Brain pericyte (primary cell): ENCODE measurements at places on chromosomes 5 and 9.
A peak's percentile ranks its signal among the peaks of the same experiment; 100 is the strongest.

- peak; percentile 40 for DNase-seq
Measured at GRCh38 chr9:121447321-121447834, 52.3 kb downstream of the GGTA1 start.

DNA sequence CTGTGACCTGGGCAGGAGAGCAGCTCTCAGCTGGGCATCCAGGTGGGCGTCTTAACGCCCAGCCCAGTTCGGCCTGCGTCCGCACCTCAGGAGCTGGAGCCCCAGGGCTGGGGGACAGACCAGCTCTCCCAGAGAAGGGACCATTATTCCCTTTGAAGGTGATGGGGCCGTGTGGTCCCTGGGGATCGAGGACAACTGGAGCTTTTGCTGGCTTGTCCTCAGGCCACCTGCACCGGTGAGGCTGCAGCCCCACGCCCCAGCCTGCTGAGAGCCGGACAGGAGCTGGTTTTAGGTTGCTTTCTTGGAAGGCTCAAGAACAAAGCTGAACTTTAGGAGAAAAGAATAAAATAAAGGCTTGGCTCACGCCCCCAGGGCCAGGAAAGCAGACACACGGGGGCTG, 40.9 kb downstream of the NACC2 start:
- DNase-seq, result no peak

GRCh38 chr5:83440826-83441225, 30.7 kb upstream of the VCAN start:
- no peak for DNase-seq

- no peak for DNase-seq
Measured at GRCh38 chr9:71118324-71118723, 3.1 kb downstream of the TRPM3 start.

GRCh38 chr9:18756712-18757125, 276.3 kb downstream of the SAXO1 start:
- no peak for DNase-seq

DNA sequence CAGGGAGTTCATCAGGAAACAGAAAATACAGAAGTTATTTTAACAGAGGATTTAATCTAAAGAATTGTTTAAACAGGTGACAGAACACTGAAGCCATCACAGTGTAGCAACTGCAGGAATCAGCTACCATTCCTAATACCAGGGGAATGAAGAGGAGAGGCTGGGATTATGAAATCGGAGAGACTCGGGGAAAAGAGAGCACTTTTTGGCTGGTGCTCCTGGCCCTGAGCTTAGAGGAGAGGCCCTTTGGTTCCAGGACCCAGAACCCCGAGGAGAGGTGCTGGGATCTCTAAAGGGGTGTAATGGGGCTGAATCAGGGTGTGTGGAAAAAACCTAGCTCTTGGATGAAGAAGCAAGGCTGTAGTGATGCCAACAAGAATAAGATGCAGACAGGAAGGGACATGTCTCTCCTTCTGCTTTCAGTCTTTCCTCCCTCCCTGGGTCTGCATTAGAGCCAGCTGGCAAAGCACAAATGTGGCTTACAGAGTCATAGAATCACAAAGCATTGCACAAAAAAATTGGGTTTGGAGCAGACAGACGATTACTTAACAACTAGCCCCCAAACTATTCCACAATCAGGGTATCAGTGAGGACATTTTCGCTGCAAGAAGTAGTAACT, 11.6 kb upstream of the SFXN1 start:
- DNase-seq, result no peak

- no peak for DNase-seq
Measured at GRCh38 chr9:17928768-17929167, 349.9 kb downstream of the SH3GL2 start.

DNA sequence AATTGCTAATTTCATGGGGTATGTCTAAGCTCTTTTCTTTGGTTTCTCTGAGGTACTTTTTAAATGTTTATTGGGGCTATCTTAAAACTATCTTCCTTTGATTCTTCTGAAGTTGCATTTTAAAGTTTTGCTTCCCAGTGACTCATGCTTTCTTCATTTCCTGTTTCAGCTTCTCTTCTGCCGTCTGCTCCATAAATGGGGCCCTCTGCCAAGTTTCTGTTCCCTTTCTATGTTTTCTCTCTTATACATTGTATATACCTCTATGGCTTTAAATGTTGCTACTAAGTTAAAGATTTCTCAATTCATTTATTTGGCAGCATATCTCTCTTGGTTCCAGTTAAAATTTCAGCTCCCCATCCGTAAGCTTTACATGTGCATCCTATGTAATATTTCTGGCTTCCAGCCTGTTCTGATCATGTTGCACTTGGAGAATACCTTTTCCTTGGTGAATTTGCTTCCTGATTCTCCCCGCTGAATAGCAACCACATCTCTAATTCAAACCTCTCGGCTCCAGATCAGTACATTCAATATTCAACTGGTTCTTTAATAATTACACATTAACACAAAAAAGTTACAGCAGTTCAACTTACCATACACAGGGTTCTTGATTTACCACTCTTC, 125.3 kb downstream of the ST8SIA4 start:
- DNase-seq, result peak; percentile 22

DNA sequence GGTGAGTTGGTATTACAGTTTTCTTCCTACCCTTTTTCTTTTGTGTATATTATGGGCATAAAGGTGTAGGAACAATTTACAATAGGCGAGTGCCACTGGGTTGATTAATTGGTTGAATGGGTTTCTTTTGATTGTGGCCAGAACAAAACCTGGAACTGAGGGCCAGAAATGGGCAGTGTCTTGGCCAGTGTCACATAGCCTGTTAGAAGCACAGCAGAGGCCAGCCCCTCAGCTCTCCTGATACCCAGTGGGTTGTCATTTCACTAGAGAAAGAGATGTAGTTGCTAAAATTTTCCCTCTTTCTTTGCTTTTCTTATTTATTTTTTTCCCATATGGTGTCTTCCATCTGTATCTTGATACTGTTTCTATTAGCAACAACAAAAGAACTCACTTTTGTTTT, 38.8 kb upstream of the SEMA6A start:
- DNase-seq, result no peak

DNA sequence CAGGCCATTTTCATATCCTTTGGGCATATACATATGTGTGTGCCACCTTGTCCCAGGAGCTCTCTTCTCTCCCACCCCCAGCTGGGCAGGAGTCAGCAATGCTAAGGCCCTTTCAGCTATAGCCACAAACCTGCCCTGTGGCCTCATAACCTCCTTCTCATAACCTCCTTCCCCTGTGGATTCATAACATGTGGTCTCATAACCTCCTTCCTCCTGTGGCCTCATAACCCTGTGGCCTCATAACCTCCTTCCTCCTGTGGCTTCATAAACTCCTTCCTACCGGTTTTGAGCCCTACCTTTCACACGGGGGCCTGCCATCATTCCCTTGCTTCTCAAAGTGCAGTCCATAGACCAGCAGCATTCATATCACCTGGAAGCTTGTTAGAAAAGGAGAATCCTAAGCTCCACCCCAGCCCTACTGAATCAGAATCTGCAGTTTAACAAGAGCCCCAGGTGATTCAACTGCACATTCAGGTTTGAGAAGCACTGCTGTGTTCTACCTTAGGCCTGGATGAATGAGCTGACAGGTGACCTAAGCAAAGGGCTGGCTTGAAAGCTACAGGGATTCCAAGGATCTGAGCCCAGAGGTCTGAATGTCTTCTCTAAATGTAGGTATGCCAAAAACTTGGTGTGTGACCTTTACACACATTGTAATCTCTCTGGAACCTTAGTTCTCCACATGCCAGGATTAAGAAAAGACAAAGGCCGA, 41.9 kb upstream of the PLPP6 start:
- no peak for DNase-seq

GRCh38 chr5:173554989-173555705, 61.3 kb downstream of the BOD1 start:
- DNase-seq, result no peak

DNA sequence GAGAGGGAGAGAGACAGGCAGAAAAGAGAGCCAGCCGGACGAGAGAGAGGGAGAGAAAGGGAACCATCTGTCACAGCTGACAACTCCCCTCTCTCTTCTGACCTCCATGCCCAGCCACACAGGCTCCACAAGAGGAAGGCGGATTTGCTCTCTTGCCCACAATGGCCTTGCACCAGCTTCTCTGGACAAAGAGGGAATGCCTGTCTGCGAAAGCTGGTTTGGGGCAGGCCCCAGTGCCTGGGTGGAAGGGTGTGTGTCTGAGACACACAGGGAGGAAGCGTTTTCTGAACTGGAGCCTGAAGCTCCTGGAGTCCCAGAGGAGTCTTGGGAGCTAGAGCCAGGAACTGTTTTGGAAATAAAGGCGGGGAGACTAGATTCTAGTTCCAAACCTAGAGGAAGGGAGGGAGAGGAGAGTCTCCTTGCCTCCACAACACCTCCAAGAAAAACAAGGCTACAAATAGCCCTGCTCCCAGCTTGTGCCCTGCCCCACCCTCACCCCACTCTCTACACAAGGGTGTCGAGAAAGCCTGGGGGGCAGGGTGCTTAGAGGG, 12.5 kb downstream of the C1QTNF2 start:
- DNase-seq, result no peak

GRCh38 chr5:30839956-30840355, 353.5 kb upstream of the CDH6 start:
- DNase-seq, result no peak

GRCh38 chr5:175554296-175554695, 75.9 kb downstream of the SFXN1 start:
- DNase-seq, result no peak

DNA sequence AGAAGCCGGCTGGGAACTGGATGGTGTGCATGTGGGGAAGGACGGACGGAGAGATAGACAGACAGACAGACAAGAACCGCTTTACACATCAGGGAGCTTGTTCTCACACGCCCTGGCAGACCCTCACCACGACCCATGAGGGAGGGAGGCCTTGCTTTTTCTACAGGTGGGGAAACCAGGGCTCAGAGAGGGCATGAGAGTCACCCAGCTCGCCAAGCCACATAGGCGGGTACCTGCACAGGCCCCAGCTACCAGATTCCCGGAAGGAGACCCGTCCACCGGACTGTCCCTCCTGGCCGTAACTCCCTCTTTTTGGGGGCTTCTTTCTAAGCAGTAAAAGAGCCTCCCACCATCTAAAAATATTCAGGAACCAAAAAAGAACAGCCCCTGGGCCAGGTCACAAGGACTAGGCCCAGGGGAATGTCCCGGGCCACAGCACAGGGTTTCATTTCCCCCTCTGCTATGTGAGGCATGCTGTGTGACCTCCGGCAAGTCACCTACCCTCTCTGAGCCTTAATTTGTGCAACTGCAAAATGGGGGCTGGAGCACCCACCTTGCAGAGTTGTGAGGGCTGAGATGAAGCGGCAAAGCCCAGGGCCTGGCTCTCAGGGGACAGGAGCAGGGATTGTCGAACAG, 84.4 kb upstream of the SARDH start:
- no peak for DNase-seq

DNA sequence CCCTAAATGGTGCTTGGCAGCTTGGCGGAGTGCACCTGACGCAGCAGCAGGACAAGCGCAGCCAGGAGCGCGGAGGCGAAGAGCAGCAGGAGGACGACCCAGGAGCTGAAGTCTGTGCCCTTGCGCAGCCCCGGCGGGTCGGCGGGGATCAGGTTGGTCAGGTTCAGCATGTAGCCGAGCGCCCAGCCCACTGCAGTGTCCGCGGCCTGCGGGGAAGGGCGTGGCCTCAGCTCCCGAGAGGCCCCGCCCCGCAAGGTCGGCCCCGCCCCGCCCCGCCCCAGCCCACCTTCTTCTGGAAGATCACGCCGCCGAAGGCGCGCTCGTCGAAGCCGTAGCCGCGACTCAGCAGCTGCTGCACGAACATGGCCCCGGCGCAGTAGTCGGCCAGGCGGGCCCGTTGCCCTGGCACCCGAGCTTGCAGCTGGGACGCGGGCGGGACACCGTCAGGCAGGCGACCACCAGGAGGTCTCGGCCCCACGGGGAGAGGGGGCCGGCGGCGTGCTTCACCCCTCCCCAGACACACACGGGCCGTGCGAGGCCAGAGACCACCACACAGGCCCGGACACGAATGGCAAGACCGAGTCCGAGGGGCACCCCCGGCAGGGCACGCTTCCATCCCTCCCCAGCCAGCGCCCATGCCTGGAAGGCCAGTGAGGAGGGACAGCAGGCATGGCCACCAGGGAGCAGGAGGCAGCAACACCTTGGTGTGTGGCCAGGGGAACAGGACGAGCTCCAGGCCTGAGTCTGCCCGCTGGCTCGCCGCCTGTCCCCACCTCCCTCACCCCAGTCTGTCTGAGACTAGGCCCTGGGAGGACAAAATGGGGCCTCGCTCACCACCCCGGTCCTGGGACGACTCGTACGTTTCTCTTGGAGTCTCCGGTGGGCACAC, 2.9 kb upstream of the NPDC1 start:
- no peak for DNase-seq

- no peak for DNase-seq
Measured at GRCh38 chr5:10760921-10761184, 181 bp downstream of the DAP start.

- DNase-seq, result no peak
Measured at GRCh38 chr9:93002700-93003099, 55.4 kb downstream of the FGD3 start.

- DNase-seq, result no peak
Measured at GRCh38 chr9:16668734-16669295, 201.7 kb downstream of the BNC2 start.

DNA sequence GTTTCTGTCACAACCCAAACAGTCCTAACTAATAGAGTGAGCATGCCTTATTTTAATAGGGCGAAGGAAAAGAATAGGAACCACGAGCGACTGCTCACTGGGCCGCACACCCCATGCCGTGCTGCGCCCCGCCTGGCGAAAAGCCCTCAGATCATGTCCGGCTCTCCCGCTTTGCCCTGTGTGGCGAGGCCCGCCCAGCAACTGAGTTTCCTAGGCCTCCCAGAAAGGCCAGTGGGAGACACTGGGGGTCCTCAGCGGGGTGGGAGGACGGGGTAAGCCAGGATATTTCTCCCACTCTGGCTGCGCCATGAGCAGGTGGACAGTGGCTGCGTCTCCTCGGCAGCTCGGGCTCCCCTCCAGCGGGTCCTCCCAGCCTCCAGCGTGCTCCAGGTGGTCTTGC, 138.0 kb downstream of the GAPVD1 start:
- DNase-seq, result no peak

- no peak for DNase-seq
Measured at GRCh38 chr5:148751025-148751424, 75.4 kb upstream of the ADRB2 start.

DNA sequence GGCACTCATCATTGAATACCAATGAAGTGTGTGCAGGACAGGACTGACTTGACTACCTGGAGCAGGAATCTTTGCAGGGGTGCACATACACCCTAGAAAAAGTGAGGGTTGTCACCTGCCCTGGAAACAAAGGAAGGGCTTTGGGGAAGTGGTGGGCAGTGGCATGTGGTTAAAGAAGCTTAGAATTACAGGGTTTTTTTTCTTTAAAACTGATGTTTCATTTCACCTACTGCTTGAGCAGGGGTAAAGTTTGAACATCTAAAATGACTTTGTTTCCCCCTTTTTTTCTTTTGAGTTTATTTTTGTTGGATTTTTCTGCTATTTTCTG, 2.0 kb upstream of the KDM3B start:
- DNase-seq, result no peak

DNA sequence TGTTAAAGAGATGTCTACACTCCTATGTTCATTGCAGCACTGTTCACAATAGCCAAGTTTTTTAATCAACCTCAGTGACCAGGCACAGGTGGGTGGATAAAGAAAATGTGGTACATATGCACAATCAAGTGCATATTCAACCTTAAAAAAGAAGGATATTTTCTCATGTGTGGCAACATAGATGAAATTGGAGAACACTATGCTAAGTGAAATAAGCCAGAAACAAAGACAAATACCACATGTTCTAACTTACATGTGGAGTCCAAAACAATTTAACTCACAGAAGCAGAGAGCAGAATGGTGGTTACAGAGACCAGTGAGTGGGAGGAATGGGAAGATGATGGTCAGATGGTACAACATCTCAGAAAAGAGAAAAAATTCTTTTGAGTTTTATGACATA, 31.8 kb downstream of the ANXA1 start:
- no peak for DNase-seq
